ENCODE measurements at places on chromosomes 11 and 22.

DNA sequence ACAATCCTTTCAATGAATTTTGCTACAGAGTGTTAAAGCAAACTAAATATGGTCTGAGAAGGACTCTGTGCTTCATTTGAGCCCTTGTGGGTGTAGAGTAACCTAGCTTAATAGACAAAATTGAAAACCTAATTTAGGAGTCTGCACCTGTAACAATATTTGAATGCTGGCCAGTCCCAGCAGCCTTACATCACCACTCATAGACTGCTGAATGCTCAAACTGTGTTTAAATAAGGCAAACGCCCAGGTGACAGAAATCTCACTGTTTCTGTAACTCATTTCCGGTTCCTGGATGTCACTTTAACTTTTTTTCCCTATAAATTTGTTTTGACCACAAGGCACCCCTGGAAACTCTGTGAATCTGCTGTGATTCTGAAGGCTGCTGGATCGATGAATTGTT lies 45.5 kb upstream of the GLYATL1B start:
- DNase-seq, result no peak

- DNase-seq, result no peak
Measured at GRCh38 chr11:68212421-68213134, 518 bp downstream of the KMT5B start.

DNA sequence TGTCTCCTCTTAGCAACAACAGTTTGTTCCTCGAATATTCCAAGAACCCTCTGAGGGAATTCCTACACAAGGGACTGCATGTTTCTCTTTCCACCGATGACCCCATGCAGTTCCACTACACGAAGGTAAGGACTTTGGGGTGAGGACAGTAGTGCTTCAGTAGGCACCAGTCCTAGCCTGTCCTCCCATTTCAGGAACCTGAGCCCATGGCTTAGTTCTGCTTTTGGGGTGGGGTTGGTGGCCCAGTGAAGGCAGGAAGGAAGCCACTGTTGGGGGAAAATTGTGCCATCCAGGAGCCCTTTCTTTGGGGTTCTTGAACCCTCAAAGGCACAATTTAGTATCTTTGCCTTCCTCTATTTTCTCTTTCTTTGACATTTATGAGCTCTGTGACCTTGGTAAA lies 38.2 kb downstream of the RNF141 start:
- no peak for DNase-seq

- no peak for DNase-seq
Measured at GRCh38 chr11:98710986-98711385, 309.8 kb upstream of the CNTN5 start.

- no peak for DNase-seq
Measured at GRCh38 chr11:3022300-3022967, 30.3 kb upstream of the NAP1L4 start.

DNA sequence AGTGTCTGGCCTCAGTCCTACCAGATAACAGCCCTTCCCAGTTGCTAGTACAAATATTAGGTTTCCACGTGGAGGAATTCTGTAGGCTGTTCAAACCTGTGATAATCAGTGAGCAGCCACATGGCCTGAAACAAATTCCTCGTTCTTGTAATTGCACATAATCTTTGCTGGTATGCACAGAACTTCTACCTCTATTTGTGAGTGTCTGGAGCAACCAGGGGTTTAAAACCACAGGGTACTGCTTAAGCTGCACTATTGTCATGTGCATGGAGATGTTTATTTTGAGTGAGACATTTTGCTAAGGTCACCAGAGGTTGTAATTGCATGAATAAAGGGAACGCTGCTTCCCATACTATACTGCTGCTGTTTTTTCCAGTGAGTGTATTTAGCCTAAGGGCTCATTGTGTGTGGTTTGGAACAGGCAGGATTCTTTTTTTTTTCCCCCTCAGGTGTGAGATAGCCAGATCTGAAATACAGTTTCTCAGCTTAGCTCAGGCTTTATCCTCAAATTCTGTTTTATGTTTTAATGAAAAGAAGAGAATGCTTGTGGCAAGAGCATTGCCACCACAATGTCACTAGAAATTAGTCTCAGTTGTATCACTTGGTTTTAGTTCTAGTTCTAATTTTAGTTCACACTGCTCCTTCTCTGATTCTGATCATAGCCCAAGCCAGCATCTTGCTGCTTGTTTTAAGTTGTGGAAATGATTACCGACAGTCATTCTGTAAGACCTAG lies 60.5 kb downstream of the CYB5R2 start:
- DNase-seq, result no peak

DNA sequence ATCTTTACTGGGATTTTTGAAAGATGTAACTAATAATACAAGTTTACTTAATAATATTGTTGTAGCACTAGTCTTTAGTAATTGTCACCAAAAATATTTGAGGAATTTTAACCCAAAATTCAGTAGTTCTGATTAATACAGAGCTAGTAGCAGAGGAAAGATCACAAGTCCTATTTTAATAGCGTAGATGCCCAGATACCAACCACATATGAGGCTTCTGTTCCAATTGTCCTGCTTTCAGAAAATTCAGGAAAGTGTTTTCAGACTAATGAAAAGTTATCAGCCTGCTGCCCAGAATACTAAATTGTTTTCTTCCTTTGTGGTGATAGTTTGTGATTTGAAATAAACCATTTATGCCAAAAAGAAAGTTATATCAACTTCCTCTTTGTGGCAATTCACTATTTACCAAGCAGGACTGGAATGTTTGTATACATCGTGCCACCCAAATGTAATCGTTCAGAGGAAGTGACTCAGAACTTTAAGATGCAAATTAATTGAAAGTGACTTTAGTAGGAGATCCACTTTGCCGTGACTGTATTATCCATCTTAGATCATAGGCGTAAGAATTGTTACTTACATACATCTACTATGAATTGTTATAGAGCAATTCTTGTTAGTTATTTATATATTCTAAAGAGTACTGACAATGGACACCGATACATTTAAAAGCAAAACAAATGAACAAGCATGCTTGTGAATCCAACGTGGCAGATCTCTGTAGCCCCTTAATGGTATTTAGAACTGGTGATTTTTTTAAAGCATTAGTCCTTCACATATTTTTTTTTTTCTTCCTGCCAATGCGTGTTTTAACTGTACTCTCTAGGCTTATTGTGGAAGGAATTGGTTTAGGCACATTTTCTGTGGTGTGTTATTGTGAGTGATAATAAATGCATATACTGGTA lies 231.0 kb downstream of the DDX10 start:
- no peak for DNase-seq

GRCh38 chr11:77438487-77438886 lies 35.4 kb downstream of the PAK1 start:
- DNase-seq, result no peak

- no peak for DNase-seq
Measured at GRCh38 chr22:24554313-24555164, at the start of gene GUCD1. GUCD1 (minus strand) TSS chr22:24555138; CDS start chr22:24554991, 147 bp downstream.

DNA sequence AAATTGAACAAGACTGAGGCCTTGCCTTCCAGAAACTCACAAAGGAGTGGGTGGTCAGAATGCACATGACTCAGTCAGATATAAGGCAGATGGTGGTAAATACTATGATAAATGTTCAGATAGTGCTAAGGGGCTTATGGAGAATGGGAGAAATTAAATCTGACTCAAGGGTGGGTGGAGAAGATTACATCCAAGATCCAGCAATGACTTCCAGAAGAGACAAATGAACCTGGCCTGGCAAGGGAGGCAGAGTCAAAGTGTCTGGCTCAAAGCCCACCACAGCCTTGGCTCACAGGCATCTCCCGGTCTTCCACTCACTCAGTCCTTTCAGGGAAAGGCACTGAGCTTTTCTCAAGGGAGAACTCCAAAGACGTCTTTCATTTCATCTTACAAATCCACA lies 6.1 kb upstream of the ZBTB16 start:
- no peak for DNase-seq

DNA sequence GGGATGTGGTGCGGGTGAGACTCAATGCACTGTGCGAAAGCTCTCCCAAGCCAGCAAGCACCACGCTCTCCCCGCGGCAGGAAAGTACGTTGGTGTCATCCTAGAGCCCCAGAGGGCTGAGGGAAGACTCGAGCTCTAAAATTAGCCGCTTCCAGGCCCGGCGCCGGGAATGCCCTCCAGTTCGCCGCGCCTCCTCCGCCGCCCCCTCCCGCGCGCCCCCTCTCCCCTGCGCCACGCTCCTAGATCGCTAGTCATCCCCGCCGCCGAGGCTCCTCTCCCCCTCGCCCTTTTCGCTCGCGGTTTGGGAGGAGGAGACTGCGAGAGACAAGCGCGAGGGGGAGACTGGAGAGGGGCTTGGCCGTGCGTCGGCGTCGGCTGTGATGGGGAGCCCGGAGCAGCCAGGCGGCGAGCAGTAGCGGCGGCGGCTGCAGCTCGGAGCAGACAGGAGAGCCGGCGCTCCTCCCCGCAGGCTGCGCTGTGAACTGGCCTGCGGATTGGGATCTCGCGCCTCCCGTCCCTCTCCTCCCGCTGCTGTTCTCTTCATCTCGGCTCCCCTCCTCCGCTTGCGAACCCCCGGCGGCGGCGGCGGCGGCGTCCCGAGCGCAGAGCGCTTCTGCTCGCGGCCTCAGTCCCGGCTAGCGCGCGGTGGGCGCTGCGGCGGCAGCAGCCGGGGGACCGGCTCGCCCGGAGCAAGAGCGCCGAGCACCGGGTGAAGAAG lies at the start of gene FAT3:
Gene FAT3, plus strand, starts transcription at position 412 of the 718 bp plus-strand sequence. CDS start 127,295 bp downstream, outside the sequence.
- no peak for DNase-seq

DNA sequence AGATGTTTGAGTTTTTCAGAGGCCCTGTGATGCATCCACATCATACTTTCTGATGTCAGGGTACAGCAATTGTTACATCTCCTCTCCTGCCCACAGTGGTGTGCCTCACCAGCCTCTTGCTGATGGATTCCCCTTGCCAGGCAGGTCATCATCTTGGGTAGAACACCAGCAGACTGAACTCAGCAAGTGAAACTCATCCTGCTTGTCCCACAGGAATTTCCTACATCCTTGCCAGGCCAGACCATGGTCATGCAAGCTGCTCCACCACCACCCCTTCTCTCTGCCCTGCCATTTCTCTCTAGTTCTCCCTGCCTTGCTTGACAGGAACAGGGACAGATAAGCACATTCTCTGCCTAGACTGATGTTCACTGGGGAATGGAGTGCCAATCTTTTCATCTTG lies 85.9 kb downstream of the PAX6 start:
- no peak for DNase-seq

GRCh38 chr22:35476341-35476740 lies 64.3 kb upstream of the RASD2 start:
- no peak for DNase-seq

DNA sequence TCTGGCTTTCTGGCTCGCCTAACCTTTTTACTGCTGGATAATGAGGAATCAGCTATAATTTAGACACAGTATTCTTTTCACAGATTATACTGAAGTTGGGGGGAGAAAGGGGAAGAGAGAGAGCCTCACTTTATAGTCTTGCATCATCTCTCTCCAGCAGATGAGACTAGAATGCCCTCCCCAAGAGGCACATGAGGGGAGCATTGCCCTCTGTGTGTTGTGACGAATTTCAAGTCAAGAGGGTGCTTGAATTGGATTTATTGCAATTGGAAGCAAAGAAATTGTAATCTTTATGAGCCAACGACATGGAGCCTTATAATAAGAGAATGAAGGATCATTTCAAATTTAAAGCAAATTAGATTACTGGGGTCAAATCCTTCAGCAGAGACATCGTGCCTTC lies 17.6 kb upstream of the CADM1 start:
- DNase-seq, result no peak

DNA sequence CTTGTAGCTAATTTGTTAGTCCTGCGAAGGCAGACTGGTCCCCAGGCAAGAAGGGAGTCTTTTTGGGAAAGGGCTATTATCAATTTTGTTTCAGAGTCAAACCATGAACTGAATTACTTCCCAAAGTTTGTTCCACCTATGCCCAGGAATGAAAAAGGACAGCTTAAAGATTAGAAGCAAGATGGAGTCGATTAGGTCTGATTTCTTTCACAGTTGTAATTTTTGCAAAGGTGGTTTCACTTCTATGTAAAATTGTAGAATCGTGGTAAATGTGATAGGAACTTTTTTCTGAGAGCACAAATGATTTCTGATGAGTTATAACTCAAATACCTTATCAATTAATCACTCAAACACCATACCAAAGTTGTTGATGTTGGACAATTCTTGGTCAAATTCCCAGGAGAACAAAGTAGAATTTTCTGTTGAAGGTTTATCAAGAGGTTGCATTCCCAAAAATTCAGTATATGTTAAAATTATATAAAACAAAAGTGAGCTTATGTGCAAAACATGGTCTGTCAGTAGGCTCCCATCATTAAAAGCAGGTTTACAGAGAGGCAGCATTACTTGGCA lies 2.9 kb upstream of the CTSC start:
- no peak for DNase-seq

GRCh38 chr22:35337932-35338331 lies 38.2 kb downstream of the TOM1 start:
- no peak for DNase-seq

GRCh38 chr22:38461414-38462081 lies 6.3 kb upstream of the KDELR3 start:
- DNase-seq, result no peak

DNA sequence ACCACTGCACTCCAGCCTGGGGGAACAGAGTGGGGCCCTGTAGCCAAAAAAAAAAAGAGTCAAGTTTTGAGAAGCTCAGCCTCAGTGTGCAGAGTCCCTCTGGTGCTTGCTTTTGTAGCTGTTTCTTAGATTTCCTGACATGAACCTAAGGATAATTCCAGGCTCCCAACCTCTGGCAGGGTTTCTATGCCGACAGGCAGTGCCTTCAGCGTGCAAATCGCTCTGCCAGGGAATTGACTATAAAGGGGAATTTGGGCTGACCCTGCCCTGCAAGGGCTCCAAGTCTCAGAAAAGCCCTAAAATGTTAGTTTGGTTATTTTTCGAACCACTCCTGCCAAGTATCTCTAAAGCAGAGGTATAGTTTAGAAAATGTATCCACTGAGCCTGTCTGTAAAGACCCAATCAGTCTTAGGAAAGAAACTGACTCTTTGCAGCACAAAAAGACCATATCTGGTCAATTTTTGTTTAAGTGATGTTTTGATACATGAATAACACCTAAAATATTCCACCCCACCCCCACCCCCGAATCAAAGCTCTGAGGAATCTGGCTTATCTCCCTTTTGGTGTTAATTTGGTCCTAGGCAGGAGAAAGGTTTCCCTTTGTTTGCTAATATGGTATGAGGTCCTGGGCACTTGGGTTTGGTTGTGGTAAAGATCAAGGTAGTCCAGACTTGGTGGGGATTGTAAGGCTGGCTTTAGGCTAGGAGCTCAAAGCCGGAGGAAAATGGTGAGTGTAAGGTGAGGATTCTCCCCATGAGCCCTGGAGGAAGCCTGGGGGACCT lies 49.7 kb downstream of the ANO1 start:
- no peak for DNase-seq

GRCh38 chr22:45166932-45167331 lies 3.2 kb downstream of the NUP50 start:
- no peak for DNase-seq
